Activated T-helper 1 cell treated with Interleukin-2 at 50 U/mL for 16 hours (primary cell): ENCODE measurements at places on chromosomes 13 and 19.

GRCh38 chr19:30690935-30691818, 319.0 kb downstream of the ZNF536 start:
- no peak for DNase-seq

- DNase-seq, result no peak
Observed at GRCh38 chr13:45807520-45808099, 43.9 kb downstream of the SIAH3 start.

- no peak for DNase-seq
Observed at GRCh38 chr19:14407605-14408484, 11.3 kb downstream of the DDX39A start.

DNA sequence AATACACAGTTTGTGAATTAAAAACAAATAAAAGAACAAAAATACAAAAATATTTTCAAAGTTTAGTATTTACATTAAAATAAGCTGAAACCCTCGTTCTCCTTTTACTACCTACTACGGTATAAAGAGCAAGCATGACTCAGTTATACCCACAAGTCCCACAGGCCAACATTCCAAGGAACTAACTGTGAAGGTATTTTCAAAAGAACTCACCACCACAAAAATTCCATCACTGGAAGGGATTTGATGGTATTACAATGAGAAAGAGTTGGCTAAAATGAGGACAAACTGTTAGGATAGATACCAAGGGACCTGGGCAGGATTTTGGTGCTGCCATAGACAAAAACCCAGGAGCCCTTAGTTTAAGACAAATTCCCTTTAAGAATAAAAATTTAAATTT, 122.7 kb downstream of the TBC1D4 start:
- no peak for DNase-seq

- no peak for DNase-seq
Observed at GRCh38 chr13:109100705-109101304, 471.4 kb downstream of the MYO16 start.

DNA sequence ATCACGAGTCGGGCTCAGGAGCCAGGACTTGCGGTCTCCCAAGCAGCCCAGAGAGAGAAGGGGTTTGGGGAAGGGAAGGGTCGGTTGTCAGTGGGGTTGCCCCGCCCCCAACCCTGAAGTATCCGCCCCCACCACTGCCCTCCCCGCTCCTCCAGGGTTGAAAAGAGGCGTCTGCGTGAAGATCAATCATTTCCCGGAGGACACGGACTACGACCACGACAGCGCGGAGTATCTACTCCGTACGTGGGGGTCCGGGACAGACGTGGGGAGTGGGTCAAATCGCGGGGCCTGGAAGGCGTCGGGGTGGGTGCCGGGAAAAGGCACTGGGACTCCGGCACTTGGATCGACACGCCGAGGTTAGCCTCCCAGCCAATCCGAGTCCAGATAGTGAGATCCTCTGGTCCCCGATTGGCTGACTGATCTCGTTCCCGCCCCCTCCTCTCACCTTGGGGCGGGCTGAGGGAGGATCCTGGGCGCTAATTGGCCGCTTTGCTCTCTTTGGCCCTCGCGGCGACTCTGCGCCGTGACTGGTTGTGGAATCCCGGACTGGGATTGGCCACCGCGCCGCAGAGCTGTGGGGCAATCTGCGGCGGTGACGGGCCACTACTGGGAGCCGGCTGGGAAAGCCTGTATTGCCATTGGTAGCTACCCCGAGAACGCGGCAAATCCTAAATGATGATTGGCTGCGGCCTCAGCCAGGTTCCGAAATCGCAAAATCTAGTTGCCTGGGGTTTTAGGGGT, 13.3 kb upstream of the CACNG6 start:
- DNase-seq, result no peak

DNA sequence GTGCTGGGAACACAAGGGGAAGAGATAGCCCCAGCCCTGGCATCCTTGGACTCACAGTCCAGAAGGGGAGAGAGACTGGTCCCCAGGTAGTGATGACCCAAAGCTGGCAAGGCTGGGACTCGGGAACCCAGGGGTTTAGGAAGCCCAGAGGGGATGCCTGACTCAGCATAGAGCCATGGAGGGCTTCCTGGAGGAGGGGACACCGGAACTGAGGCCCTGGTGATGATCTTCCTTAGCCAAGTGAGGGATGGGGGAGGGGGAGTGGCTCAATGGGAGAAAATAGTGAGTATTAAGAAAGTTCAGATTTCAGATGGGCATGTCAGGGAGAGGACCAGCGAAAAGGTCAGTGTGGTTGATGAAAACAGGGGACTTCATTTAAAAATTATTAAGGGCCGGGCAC, 26.8 kb downstream of the EXOC3L2 start:
- no peak for DNase-seq
